ENCODE measurements at places on chromosomes 7 and 10. TPM values are rescaled to one million over a fixed set of nuclear protein-coding genes. Genes with fewer than 3 reads are reported as not detected.

DNA sequence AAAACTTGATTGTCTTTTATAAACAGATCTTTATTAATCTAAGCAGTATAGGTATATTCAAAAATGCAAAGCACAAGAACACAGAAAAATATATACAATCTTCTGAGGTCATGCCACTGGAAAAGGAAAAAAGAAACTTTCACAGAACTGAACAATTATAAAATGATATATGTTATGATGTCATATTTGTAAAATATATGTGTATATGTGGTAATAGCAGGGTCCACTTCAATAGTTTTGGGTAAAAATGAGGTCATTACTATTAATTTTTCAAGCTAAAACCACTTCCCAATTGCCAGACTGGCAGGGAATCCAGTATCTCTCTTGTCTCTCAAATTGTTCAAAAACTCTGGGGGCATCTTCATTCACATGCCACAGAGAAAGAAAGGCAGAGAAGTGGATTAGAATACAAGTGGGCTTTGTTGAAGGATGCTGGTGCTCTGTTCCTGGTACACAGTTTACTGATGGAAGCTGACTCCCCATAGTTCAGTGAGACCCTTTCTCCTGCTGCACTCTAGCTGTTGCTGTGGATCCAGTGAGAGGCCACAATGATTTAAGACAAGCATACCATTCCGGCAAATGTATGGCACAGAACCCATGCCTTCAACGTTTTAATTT is 19.7 kb downstream of the CTNNA3 start:
- no peak for DNase-seq

GRCh38 chr7:139109188-139109982 is at the start of gene ZC3HAV1:
Gene ZC3HAV1, minus strand, starts transcription at chr7:139109720. Its CDS starts 389 bp downstream, at chr7:139109331.
- DNase-seq = peak; percentile 91

- no peak for DNase-seq
Observed at GRCh38 chr10:85280014-85280413, 951.6 kb downstream of the CCSER2 start.

DNA sequence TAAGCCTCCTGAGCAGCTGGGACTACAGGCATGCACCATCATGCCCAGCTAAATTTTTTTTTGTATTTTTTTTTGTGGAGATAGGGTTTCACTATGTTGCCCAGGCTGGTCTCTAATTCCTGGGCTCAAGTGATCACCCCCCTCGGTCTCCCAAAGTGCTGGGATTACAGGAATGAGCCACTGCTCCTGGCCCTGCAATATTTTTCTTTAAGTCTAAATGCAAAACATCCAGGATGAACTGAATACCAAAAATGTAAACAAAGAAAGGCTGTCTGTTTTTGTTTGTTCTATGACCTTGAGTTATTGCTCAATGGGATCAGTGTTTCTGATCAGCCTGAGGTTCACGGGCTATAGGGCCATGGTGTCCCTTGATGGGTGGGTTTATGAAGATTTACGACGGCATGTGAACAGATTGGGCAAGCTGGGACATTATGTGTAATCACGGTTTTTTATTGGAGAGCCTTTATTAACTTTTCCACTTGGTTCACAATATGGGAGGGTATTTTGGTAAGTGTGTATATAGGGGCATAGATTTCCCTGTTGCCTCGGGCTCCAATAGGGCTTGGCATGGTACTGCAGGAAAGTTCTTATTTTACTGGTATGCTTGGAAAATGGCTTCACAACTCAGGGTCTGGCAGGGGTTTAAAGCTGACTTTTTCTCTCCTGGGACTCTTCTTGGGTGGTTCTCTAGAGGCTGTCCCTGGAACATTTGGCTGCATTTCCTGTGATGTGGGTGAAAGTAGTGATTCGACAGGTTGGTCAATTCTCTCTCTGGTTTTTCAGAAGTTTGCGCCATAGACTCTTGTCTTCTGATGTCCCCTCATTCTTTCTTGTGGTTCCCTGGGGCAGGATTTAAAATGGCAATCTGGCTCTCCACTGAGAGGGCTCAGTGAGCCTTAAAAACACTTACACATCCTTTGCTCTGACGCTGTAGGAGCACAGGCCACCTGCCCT is 41.6 kb downstream of the MRPS33 start:
- DNase-seq = no peak

GRCh38 chr7:977326-978048 is 2.1 kb upstream of the COX19 start:
- no peak for DNase-seq

DNA sequence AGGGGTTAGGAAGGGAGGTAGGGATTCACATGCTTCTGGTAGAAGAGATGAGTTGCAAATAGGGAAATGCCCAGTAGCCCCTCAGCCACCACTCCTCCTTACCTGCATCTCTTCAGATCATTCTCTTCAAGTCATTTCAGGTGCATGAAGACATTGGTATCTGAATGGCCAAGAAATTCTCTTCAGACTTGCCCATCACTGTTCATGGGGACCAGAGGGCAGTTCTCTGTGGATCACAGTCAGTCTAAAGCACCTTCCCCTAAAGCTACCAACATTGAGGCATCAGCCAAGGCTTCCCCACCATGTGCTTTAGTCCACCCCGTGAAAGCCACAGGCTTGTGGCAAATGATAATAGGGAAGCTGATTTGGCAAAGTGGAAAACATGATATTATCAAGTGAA is 319.4 kb upstream of the ZNF32 start:
- DNase-seq = no peak

GRCh38 chr7:159097661-159098423 is 46.8 kb downstream of the VIPR2 start:
- DNase-seq = no peak

GRCh38 chr10:123301077-123301857 is 147.1 kb downstream of the BUB3 start:
- peak; percentile 41 for DNase-seq

GRCh38 chr7:43851805-43852204 is 17.5 kb downstream of the MRPS24 start:
- no peak for DNase-seq

The TRPV6 gene
- not detected for total RNA-seq

Data from right cardiac atrium (tissue), 5 donors.